HFFc6 (cell line): ENCODE measurements at places on chromosomes 13 and 19.

DNA sequence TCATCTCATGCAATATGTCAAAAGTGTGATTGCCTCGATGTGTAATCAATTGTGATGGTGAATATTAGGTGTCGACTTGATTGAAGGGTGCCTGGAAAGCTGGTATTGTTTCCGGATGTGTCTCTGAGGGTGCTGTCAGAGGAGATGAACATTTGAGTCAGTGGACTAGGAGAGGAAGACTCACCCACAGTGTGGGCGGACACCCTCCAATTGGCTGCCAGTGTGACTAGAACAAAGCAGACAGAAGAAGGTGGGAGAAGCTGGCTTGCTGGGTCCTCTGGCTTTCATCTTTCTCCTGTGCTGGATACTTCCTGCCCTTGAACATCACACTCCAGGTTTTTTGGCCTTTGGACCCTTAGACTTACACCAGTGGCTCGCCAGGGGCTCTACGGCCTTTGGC lies 15.5 kb upstream of the CABP5 start:
- DNase-seq: no peak

GRCh38 chr19:5466814-5467291 lies 11.6 kb downstream of the ZNRF4 start:
- no peak for DNase-seq

DNA sequence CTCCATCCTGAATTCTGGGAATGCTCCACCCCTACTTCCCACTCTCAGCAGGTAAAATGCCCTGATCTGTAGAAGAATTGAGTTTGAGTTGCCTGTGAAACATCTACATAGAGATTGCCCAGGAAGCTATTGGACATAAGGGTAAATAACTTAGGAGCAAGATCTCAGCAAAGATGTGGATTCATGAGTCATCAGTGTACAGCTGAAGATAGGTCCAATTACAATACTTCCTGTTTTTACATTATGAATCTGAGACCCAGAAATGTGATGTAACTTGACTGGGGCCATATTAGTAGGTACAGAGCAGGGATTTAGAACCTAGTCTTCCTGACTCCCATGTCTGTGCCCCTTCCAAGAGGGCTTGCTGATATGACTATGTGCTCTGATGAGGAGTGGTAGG lies 79.4 kb upstream of the FNDC3A start:
- DNase-seq: peak; percentile 27

- no peak for DNase-seq
These were observed 124.4 kb upstream of the SPRY2 start for GRCh38 chr13:80465321-80465720.

GRCh38 chr19:50877338-50877737 lies 4.1 kb downstream of the KLK2 start:
- DNase-seq: no peak

GRCh38 chr13:49645451-49645850 lies 17.1 kb downstream of the ARL11 start:
- no peak for DNase-seq

- DNase-seq: no peak
These were observed 17.5 kb downstream of the ATP8B3 start for GRCh38 chr19:1794424-1795172.

DNA sequence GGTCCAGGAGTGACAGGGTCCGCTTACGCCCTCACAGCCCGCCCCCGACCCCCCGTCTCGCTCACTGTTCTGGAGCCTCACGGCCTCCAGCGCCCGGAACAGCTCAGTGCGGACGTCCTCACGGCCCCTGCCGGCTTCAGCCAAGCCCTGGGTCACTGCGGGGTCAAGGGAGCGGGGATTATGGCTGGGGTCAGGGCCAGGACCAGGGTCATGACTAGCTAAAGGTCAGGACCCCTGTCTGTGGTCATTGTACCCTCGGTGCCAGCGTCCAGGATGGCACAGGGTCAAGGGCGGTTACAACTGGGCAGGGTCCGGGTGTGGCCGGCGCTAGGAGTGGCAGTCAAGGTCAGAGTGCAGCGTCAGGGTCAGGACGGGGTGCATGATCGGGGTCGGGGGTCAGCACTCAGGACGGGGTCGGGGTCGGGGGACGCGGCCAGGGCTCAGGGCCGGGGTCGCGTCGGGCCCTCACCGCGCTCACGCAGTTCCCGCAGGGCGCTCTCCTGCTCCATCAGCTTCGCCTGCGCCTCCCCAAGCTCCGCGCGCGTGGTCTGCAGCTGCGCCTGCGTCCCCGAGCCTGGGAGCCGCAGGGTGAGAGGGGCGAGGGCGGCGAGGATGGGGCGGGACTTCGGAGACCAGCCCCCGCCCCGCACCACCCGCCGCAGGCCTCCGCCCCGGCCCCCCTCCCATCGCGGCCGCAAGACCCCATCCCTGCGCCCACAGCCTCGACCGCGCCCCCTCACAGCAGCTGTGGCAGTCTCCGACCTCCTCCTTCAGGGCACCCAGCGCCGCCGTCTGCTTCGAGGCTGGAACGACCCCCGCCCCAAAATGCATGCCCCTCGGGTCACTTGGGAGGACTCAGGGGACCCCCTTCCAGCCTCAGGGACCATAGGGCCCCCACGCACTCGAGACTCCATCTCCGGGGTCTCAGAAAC lies 1.4 kb downstream of the CLEC4G start:
- DNase-seq: no peak

DNA sequence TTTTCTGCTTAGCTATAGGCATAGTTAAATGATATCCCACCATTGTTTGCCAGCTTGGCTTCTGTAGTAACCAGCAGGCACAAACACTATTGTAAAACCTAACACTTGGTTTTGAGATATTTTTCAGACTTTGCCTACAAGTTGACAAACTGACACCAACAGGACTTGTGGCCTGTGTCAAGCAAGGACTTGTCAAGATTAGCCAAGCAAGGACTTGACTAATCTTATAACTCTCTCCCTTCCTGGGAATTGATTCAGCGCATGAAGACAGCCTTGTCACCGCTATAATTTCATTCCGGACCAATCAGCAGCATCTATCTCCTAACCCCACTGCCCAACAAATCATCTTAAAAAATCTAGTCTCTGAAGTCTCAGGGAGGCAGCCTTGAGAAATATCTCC lies 72.7 kb upstream of the SLITRK1 start:
- DNase-seq: no peak

DNA sequence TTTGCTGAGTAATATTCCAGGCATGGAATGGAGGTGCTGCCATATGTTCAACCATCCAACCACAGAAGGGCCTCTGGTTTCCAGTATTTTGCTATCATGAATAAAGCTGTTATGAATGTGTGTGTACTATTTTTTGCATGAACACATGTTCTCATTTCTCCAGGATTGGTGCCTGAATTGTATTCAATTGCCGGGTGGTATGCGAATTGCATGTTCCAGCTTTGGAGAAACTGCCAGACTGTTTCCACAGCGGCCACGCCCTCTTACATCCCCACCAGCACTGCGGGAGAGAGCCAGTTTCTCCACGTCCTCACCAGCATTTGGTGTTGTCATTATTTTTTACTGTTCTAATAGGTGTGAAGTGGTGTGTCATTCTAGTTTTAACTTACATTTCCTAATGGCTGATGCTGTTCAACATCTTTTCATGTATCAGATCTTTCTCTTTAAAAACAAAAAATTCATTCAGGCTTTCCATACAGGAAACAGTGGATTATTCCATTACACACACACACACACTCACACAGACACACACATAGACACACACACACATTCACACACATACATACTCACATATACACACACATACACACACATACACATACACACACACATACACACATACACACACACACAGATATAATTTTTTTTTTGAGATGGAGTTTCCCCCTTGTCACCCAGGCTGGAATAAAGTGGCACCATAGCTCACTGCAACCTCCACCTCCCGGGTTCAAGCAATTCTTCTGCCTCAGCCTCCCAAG lies 154.1 kb downstream of the PTPRS start:
- peak; percentile 77 for DNase-seq

GRCh38 chr13:35479706-35480105 lies 3.2 kb upstream of the MAB21L1 start:
- DNase-seq: peak; percentile 46
